ENCODE measurements at places on chromosomes 4 and X. TPM values are rescaled to one million over a fixed set of nuclear protein-coding genes. Genes with fewer than 3 reads are reported as not detected.

Gene LDOC1
- 3.7 TPM for total RNA-seq

Gene SPACA5B
- total RNA-seq, result not detected

Gene MGAT4D
- not detected for total RNA-seq

Gene OCIAD2
- total RNA-seq, result 18.3 TPM

Gene SULT1E1
- total RNA-seq, result not detected

Gene GNRHR
- not detected for total RNA-seq

Gene ZMAT1
- total RNA-seq, result 4.5 TPM

Gene PNPLA4
- total RNA-seq, result 38.4 TPM

Gene INTU
- total RNA-seq, result 4.6 TPM

Gene ENOX2
- total RNA-seq, result 13.2 TPM

Gene DSPP
- not detected for total RNA-seq

Gene PAGE2
- not detected for total RNA-seq

Gene AMOT
- 7.5 TPM for total RNA-seq

Gene CLDN34
- not detected for total RNA-seq

Gene GRPR
- 0.22 TPM for total RNA-seq

Gene CCDC158
- total RNA-seq, result 0.59 TPM

Gene CDS1
- 0.55 TPM for total RNA-seq

Gene GLUD2
- 1.3 TPM for total RNA-seq

Gene AP1S2
- total RNA-seq, result 147 TPM

Data from left ventricle myocardium superior (tissue), 1 donor.